Sciatic nerve (tissue), 2 donors: ENCODE measurements at places on chromosomes 16 and 17. TPM values are rescaled to one million over a fixed set of nuclear protein-coding genes. Genes with fewer than 3 reads are reported as not detected.

TMEM114 gene
- not detected for total RNA-seq

ABCC11 gene
- total RNA-seq: not detected

TP53TG3B gene
- not detected for total RNA-seq

GUCY2D gene
- total RNA-seq: not detected

ASGR2 gene
- 1.1 TPM for total RNA-seq

TBX2 gene
- total RNA-seq: 42.4 TPM

WNT3 gene
- 0.98 TPM for total RNA-seq

ASGR1 gene
- total RNA-seq: 2.3 TPM

MYOCD gene
- 2.1 TPM for total RNA-seq

USP43 gene
- total RNA-seq: 0.18 TPM

TLCD2 gene
- total RNA-seq: 13.6 TPM

ENO3 gene
- 5.1 TPM for total RNA-seq

ARHGDIG gene
- total RNA-seq: 0.94 TPM

PPY gene
- total RNA-seq: not detected

CD300H gene
- total RNA-seq: not detected

TNK1 gene
- total RNA-seq: 6.1 TPM

LGALS9B gene
- total RNA-seq: not detected

XPO6 gene
- 120 TPM for total RNA-seq
